ENCODE measurements at places on chromosomes 1 and 21.

GRCh38 chr1:214303141-214303930 lies 22.4 kb downstream of the SMYD2 start:
- no peak for DNase-seq

GRCh38 chr1:193549081-193549480 lies 362.7 kb upstream of the B3GALT2 start:
- no peak for DNase-seq

DNA sequence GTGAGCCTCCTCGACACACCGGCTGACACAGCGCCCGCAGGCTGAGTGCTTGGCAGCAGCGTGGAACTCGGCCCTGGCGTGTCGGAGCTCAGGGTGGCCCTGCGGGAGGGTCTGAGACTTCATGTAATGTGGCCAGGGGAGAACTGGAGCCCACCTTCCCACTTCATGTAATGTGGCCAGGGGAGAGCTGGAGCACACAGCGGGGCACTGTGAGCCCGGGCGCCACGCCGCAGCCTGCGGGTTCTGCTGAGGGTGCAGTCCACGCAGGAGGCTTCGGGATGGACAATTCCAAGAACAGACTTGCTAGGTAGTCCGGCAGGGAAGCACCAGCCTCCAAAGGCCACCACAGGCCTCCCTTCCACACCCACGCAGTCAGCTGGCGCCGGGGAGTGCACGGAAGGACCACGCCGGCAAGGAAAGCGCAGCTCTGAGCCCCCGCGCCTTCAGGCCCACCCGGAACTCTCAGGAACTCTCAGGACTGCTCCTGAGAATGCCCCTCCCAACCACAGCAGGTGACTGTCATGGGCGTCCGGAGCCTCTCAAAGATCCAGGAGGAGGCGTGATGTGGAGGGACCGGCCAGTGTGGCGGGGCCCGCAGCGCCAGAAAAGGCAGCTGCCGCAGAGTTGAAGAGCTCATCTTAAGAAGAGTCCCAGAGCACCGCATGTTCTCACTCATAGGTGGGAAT lies 19.3 kb upstream of the ADARB1 start:
- DNase-seq, result no peak

GRCh38 chr1:158933621-158934020 lies 2.3 kb downstream of the PYHIN1 start:
- DNase-seq, result no peak

DNA sequence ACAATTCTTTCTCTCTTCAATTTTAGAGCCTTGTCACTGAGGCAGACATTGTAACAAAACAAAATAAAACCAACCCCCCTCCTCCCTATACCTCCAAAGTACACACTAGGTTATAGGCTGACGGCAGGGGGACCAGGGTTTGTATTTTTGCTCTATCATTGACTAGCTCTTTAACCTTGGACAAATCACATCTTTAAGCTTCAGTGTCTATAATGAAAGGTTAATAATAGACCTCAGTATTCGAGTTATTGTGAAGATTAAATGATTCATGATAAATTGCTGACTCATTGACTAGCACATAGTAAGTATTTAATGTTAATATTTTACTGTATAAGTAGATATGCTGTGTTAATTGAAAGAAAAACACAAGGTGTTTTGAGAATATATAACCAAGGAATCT lies 1267.6 kb upstream of the ADGRL2 start:
- no peak for DNase-seq

Measured in activated CD4-positive, alpha-beta T cell treated with anti-CD3 and anti-CD28 coated beads for 48 hours (primary cell).